ENCODE measurements at places on chromosomes 11 and 22.

DNA sequence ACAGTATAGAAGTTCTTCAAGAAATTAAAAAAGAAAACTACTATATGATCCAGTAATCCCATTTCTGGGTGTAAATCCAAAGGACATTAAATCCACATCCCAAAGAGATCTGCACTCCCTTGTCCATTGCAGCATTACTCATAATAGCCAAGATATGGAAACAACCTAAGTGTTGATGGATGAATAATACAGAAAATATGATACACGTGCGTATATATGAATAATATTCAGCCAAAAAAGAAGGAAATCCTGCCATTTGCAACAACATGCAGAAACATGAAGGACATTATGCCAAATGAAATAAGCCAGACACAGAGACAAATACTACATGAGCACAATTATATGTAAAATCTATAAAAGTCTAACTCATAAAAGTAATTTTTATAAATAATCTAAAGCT, 306.3 kb upstream of the ANO3 start:
- peak; percentile 1 for DNase-seq

DNA sequence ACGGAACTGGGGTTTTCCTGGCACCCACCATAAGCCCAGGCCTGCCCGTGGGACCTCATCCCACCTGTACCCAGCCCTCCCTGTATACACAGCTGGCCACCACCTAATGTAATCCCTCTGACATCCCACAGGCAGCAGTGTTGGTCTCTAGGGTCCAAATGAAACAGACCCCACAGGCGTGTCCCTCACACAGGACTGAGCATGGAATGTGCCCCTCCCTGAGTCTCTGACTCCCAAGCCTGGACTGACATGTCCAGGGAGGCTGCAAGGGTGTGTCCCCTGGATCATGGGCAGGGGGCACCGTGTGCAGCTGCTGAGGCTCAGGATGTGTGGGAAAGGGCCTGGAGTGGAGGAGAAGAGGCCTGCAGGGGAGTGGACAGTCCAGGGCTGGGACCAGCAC, 50.6 kb upstream of the PPARA start:
- DNase-seq = no peak

- no peak for DNase-seq
Observed at GRCh38 chr11:59510941-59511589, at the start of gene OR4D9. Gene OR4D9, plus strand, starts transcription at chr11:59511539. Its CDS starts 3,374 bp downstream, at chr11:59514913.

- no peak for DNase-seq
Observed at GRCh38 chr11:19938169-19938856, 222.0 kb downstream of the DBX1 start.

GRCh38 chr11:20247591-20248007, 87.3 kb upstream of the DBX1 start:
- no peak for DNase-seq

DNA sequence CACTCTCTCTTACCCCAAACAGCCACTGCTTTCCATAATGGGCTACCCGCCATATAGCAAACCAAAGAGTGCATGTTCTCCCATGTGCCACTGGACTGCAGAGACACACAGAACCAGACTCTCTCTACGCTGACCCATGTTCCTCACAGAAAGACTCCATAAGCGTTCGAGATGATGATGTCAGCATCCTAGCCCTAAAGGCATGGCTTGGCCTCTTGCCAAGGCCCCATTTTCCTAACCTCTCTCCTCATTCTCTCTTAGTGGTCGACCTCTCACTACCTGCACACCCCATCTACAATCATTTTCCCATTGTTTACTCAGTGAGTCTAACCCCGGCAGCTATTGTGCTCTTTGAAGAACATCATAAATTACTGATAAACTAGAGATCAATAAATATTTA, 4.9 kb downstream of the NDUFC2 start:
- DNase-seq = no peak

GRCh38 chr11:11976481-11977127, 31.8 kb downstream of the DKK3 start:
- DNase-seq = no peak

DNA sequence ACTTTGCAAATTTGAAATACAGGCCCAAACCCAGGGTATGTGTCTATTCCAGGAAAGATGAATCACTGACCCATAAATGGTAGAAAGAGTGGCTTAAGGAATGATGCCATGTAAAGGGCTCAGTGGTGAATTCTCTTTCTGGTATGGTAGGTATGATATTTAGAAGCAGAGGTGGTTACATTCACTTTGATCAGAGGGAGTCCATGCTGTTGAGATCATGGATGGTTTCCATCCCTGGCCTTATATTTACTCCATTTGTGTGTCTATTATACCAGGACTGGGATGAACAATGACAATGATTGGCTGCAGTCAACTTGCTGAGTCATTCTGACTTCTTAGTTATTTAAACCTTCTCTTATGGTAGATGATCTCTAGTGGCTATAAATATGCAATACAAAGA, 419.8 kb upstream of the LRRC4C start:
- DNase-seq = peak; percentile 64

GRCh38 chr11:9146477-9146876, 55.1 kb upstream of the SCUBE2 start:
- DNase-seq = no peak

DNA sequence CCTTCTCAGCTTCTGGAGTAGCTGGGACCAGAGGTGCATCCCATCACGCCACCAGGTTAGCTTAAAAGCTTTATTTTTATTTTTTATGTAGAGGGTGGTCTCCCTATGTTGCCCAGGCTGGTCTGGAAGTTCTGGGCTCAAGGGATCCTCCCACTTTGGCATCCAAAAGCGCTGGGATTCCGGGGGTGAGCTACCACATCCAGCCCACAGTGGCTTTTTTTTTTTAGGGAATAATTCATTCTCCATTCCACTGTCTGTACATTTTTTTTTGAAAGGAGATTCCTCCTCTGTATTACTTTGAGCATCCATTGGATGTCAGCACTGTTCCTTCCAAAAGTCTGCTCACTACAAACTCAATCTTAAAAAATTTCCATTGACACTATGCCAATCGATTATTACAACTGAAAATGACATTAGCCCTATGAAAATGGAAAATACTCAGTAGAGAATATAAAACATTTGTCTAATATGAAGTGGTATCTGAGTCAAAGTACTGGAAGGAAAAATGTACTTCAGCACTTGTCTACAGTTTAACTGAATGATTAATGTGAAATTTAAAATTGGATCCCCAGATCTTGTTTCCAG, 1.3 kb upstream of the LPXN start:
- DNase-seq = no peak

DNA sequence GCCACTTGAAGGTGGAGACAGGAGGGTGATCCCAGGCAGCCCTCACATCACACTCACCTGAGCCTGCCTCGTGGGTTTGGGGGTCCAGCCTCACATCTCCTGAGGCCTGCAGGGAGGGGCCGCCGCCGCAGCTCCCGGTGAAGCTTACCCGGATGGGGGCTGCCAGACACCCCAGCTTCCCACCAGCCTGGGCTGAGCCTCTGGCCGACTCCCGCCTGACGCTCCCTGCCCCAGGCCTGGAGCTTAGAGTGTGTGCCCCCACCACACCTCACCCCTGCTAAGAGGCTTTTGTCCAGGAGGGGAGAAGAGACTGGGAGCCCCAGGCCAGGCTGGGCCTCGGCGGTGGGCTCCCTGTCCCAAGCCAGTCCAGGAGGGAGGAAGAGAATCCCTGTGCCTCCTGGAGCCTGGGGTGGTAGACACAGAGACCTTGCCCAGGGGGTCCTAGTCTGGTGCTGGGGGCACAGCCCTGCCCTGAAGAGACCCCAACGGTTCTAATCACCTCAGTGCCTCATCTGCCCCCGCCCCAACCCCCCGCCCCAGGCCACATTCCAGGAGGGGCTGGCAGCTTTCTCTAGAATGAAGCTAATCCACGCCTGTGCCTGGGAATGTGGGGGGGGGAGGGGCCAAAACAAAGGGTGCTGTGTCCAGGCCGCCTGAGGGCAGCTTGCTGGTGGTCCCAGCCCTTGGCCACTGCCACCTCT, at the start of gene SLC16A8:
TSS of gene SLC16A8 (minus strand) at position 254 of the 701 bp plus-strand sequence. CDS start 1,311 bp downstream, outside the sequence.
- no peak for DNase-seq

- DNase-seq = no peak
Observed at GRCh38 chr11:111571829-111572501, 30.3 kb upstream of the SIK2 start.

DNA sequence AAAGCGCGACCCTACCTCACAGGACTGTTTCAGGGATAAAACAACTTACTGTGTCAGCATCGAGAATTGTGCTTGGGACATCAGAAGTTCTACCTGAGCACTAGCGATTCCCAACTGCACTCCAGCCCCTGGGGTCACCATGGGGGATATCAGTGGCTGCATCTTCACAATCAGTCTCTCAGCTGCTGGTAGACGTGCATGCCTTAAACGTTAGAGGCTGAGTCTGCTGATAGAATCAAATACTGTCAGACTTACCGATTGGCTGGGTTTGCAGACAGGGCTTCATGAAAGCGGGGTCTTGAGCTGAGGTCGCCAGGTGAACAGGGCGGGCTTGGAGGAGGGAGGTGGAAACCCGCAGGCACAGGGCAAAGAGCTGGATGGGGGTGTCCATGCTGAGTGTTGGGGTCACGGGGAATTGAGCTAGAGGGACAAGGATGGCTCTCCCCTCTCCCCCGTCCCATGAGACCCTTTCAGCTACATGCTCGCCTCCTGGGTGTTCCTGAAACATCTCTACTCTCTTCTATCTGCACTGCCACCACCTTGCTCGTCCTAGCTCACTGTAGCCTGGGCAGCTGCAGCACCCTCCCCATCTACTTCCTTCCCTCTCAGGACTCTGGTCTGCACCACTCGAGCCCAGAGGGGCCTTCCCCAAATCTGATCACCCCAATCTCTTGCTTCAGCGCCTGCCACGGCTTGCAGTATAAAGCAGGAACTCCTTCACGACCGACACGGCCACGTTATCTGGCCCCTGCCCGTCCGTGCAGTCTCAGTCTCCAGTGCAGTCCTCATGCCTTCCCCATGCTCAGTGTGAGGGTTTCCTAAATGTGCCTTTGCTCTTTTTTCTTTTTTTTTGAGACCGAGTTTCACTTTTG, 43.5 kb downstream of the ST14 start:
- no peak for DNase-seq

DNA sequence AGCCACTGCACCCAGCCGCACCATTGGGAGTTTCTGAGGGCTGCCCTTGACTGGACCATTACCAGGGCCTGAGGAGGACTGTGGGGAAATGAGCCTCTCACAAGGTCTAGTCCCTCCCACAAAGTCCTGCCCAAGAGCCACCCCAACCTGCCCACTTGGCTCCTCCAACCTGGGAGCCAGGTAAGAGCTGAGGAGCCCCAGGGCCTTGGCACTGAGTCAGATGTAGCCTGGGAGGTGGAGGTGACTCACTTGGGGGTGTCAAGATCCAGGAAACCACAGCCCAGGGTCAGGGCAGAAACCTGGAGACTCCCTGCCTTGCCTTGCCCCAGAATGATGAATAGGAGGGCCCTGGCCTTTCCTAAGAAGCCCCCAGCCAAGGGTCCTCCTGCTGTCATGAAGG, 25.8 kb upstream of the P2RY2 start:
- DNase-seq = no peak

DNA sequence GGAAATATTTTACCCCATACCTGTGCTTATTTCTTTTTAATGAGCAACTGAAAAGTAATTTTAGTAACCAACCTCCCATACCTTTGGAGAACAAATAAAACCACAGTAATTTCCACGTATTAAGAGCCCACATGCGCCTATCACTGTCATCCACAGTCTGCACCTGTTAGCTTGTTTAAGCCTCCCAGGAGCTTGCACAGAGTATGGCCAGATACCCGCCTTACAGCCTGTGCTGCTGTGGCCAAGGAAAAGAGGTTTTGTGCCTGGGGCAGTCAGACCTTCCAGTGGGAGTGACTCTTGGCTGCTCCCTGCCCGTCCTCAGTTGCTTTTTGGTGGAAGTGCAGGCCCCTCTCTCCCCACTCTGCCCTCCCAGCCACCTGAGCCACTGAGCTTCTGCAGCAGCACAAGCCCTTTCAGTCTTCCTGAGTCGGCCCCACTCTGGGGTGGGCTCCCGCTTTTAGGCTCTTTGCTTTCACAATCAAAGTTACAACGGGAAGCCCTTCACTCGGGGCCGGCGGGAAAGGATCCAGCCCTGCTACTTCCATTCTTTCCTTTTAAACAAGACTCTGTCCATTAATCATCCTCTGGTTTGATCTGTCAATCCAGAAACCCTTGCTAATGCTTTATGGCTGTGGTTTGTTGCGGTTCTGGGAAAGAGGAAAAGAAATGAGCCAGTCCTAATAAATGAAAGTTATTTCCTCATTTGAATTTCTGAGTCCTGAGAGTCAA, 308.8 kb downstream of the TBC1D22A start:
- no peak for DNase-seq

- DNase-seq = no peak
Observed at GRCh38 chr11:7973011-7973410, 7.8 kb upstream of the NLRP10 start.

DNA sequence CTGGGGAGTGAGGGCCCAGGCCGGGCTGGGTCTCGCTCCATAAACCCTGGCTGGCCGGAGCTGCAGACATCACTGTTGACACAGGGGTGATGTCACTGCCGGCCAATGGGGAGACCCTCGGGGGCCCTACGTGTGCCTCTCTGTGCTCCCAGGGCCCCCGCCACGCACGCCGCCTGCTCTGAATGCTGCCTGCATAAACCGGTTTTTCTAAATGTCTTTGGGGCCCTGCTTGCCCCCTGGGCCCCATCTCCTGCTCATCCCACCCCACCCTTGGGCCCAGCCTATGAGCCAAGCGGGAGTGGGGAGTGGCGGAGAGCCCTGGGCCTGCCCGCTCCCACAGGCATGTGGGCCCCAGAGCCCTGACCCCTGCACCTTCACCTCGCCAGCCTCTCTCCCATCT, 7.7 kb downstream of the H19 start:
- no peak for DNase-seq

- DNase-seq = no peak
Observed at GRCh38 chr11:117832511-117832910, 8.0 kb upstream of the FXYD2 start.

GRCh38 chr11:44519989-44520737, 45.3 kb upstream of the CD82 start:
- no peak for DNase-seq

DNA sequence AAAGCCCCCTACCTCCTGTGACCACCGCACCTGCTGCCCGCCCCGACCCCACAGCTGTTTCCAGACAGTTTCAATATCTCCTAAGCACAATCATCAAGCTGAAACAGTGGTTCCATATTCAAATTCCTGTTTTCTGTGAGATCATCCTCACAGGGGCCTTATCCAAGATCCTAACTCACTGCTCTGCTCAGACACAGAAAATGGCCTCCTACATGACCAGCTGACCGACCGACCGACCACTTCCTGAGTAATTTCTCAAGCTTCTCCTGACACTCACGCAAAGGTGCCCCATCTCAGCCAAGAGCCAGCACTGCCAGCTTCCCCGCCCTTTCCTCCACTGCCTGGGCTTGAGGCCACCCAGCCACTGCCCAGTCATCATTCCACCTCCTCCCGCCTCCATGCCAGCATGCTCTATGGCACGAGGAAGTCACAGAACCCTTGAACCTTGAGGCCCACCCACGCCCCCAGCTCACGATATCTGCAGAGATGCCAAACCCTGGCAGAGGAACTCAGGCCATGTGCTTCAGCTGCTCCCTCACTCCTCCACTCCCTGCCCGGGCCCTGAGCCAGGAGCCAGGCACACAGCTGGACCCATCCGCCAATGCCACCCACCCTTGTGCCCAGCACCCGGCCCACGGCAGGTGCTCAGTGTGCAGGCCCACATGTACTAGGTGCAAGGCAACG, 14.0 kb downstream of the KIAA0930 start:
- DNase-seq = no peak

- DNase-seq = no peak
Observed at GRCh38 chr11:103297900-103298299, 188.7 kb downstream of the DYNC2H1 start.
